Prostate gland (tissue), 2 donors: ENCODE measurements at places on chromosomes 1 and 21.

DNA sequence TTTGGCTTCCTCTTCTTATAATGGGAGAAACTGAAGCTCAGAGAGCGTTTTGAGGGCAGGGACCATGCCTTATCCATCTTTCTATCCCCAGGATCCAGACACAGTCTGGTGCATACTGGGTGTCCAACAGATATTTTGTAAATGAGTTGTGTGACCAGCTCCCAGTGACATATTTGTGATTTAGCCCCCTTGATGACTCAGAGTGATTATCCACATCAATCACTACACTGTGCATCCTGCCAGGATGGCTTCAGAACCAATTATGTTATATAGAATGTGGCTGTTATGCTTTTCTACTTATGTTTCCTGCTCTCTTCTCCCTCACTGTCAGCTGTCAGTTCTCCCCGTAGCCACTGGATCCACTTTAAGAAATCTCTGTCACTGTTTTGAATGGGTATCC, 11.3 kb downstream of the OLFML3 start:
- H3K4me1 ChIP-seq, result no peaks in the 10 kb centered on the region
- H3K27me3 ChIP-seq, result no peaks in the 10 kb centered on the region
- H3K27ac ChIP-seq, result no peak overlapping the region
- no peak for DNase-seq

GRCh38 chr1:223616586-223616985, 48.9 kb downstream of the CAPN8 start:
- H3K36me3 ChIP-seq, result no peaks in the 10 kb centered on the region
- no peak for DNase-seq
- no peaks in the 10 kb centered on the region for H3K4me1 ChIP-seq
- H3K27ac ChIP-seq, result no peak overlapping the region
- no peaks in the 10 kb centered on the region for H3K27me3 ChIP-seq
- no peak overlapping the region for H3K4me3 ChIP-seq

DNA sequence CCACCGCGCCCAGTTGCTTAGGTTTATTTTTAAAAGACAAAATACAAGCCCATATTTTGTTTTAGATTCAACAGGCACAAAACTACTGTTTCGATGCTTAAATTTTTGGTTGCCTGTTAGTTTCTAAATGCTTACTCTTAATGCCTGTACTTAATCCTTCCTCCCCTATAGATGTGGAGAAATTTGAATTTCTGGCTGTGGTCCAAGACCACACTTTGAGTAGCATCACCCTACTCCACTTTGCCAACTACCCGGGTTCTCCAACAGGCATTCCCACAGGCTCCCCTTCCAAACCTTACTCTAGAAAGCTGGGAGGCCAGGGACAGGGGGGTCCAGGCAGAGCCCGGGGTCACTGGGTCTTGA, 20.0 kb downstream of the LACTBL1 start:
- no peak overlapping the region for H3K27ac ChIP-seq
- H3K4me1 ChIP-seq, result no peaks in the 10 kb centered on the region
- H3K4me3 ChIP-seq, result no peak overlapping the region
- DNase-seq, result no peak
- peaks cover 5% of the 10 kb centered on the region for H3K27me3 ChIP-seq
- H3K36me3 ChIP-seq, result no peaks in the 10 kb centered on the region

DNA sequence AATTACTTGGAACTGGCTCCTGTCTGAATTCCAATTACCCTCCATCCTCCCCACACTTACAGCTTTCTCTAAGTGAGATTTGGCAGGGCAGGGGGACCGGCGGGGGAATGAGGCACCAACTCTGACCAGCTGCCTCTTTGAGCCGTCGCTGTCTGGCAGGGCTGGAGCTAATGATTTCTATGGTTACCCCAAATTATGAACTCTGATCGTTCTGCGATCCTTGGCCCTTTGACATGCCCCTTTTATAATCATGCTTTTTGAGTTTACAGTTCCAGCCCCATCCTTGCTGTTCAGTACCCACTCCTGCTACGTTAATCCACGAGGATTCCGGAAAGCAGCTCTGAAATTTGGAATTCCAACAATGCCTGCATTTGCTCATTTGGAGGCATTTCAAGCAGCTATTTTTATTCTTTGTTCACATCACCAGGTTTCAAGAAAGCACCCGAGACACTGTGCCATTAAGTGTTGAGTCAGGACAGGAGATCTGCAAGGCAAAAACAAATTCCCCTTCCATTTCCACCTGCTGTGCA, 54.6 kb upstream of the LBR start:
- H3K27ac ChIP-seq, result no peak overlapping the region
- H3K4me1 ChIP-seq, result no peaks in the 10 kb centered on the region
- H3K27me3 ChIP-seq, result no peaks in the 10 kb centered on the region
- no peaks in the 10 kb centered on the region for H3K36me3 ChIP-seq
- DNase-seq, result no peak

GRCh38 chr1:191697556-191697955, 460.7 kb upstream of the RGS18 start:
- H3K27me3 ChIP-seq, result no peaks in the 10 kb centered on the region
- no peak overlapping the region for H3K4me3 ChIP-seq
- H3K27ac ChIP-seq, result no peak overlapping the region
- no peaks in the 10 kb centered on the region for H3K36me3 ChIP-seq
- DNase-seq, result no peak

DNA sequence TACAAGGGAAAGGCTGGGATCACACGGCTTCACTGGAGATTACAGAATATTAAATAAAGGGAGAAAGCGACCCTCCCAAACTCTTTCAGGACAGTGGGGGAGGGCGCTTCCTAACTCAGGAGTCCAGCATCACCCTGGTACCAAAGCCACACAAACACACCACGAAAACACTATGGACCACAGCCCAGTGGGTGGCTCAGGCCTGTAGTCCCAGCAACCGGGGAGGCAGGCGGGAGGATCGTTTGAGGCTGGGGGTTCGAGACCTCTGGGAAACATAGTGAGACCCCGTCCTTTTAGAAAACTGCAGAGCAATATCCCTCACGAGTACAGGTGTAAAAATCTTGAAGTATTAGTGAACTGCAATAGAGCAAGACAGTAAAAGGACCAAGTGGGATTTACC, 16.0 kb downstream of the TRIM11 start:
- H3K27ac ChIP-seq, result no peak overlapping the region
- no peaks in the 10 kb centered on the region for H3K27me3 ChIP-seq
- no peak overlapping the region for H3K4me3 ChIP-seq
- no peak for DNase-seq
- no peaks in the 10 kb centered on the region for H3K4me1 ChIP-seq
- H3K36me3 ChIP-seq, result no peaks in the 10 kb centered on the region

DNA sequence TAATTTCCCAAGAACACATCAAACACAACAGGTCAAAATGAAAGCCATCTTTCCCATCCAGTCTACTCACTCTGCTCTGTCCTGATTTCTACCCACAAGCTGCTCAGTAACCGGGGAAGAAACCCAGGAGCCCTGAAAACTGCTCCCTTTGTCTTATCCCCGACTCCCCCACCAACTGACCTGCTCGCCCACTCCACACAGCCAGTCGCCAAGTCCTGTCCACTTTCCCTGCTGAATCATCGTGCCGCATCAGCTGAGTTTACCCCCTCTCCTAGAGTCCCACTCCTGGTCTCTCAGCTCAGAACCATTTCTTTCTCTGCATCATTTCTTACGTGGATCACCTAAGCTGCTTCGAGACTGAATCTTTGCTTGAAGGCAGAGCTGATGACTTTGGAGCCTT, 11.2 kb upstream of the RCAN1 start:
- H3K4me3 ChIP-seq, result no peak overlapping the region
- H3K27me3 ChIP-seq, result no peaks in the 10 kb centered on the region
- no peaks in the 10 kb centered on the region for H3K4me1 ChIP-seq
- DNase-seq, result no peak
- H3K36me3 ChIP-seq, result no peaks in the 10 kb centered on the region

GRCh38 chr1:42924851-42925760, 33.6 kb downstream of the SLC2A1 start:
- DNase-seq, result no peak
- H3K27ac ChIP-seq, result peak overlapping the region; percentile 90
- H3K4me1 ChIP-seq, result no peaks in the 10 kb centered on the region
- H3K36me3 ChIP-seq, result peaks cover 13% of the 10 kb centered on the region

DNA sequence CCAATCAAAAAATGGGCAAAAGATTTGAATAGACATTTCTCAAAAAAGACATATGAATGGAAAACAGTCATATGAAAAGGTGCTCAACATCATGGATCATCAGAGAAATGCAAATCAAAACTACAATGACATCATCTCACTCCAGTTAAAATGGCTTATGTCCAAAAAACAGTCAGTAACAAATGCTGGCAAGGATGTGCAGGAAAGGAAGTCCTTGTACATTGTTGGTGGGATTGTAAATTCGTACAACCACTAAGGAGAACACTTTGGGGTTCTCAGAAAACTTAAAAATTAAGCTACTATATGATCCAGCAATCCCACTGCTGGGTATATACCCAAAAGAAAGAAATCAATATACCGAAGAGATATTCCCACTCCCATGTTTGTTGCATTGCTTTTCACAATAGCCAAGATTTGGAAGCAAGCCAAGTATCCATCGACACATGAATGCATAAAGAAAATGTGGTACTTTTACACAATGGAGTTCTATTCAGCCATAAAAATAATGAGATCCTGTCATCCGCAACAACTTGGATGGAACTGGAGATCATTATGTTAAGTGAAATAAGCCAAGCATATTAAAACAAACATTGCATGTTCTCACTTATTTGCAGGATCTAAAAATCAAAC, 17.9 kb downstream of the GBP5 start:
- no peak for DNase-seq
- H3K27ac ChIP-seq, result no peak overlapping the region
- no peaks in the 10 kb centered on the region for H3K27me3 ChIP-seq
- no peak overlapping the region for H3K4me3 ChIP-seq
- no peaks in the 10 kb centered on the region for H3K4me1 ChIP-seq

DNA sequence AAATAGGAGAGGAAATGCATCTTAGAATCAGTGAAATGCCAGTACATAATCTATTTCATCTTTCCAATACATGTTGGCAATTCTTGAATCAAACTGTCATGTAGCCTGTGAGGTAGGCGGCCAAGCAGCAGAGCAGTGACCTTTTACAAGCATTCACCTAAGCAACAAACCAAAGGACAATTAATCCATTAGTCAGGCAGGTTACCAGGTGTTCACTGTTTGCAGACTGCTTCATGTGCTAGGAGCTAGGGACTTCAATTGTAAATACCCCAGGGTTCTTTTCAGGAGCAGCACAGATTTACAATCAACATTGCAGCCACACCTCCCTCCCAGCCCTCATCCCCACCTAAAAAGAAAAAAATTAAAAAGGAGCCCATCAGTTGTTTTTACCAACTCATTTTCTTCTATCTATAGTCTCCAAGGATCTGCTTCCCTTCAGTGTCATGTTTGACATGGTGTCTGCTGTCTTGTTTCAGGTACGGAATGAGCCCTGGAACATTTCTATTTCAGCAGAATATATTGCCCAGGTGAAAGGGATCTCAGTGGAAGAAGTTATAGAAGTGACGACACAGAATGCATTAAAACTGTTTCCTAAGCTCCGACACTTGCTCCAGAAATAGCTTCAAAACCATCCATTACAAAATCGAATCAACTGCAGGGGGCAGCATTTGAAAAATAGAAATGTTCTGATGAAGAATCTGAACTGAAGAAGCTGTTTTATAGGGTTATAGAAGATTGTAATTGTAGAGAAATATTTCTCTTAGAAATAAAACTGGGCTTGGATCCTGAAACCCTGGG, 23.0 kb downstream of the TATDN3 start:
- H3K4me3 ChIP-seq, result no peak overlapping the region
- H3K4me1 ChIP-seq, result no peaks in the 10 kb centered on the region
- no peaks in the 10 kb centered on the region for H3K36me3 ChIP-seq
- DNase-seq, result peak; percentile 13
- no peak overlapping the region for H3K27ac ChIP-seq

DNA sequence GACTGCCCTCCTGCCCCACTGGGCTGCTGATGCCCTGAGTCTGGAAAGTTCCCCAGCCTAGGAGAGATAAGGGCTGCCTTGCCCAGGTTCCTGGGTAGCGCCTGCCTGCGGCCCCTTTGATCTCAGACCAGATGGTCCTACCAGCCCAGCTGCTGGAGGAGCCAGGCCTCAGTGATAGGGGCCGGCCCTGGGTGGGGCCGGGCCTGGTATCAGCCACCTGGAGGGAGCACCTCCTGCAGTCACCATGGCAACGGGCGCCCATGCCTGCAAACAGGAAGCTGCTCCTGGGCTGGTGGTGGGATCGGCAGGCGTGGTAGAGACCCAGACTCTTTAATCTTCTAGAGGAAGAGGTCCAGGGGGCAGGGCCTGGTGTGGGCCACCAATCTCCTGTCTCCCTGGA, 119.7 kb upstream of the WNT4 start:
- H3K27me3 ChIP-seq, result no peaks in the 10 kb centered on the region
- no peak overlapping the region for H3K27ac ChIP-seq
- H3K4me1 ChIP-seq, result peaks cover 17% of the 10 kb centered on the region
- no peak for DNase-seq
- no peaks in the 10 kb centered on the region for H3K36me3 ChIP-seq
- H3K4me3 ChIP-seq, result no peak overlapping the region

- no peak overlapping the region for H3K4me3 ChIP-seq
- H3K27me3 ChIP-seq, result no peaks in the 10 kb centered on the region
- H3K36me3 ChIP-seq, result no peaks in the 10 kb centered on the region
- H3K27ac ChIP-seq, result no peak overlapping the region
- no peaks in the 10 kb centered on the region for H3K4me1 ChIP-seq
- DNase-seq, result no peak
Measured at GRCh38 chr1:3510136-3510955, 55.9 kb downstream of the ARHGEF16 start.

- no peak overlapping the region for H3K4me3 ChIP-seq
- peak; percentile 78 for DNase-seq
- H3K27ac ChIP-seq, result no peak overlapping the region
- no peaks in the 10 kb centered on the region for H3K4me1 ChIP-seq
- H3K27me3 ChIP-seq, result no peaks in the 10 kb centered on the region
- H3K36me3 ChIP-seq, result no peaks in the 10 kb centered on the region
Measured at GRCh38 chr1:203769505-203770343, 4.7 kb downstream of the LAX1 start.

GRCh38 chr1:231037585-231038517, 2.2 kb downstream of the FAM89A start:
- no peaks in the 10 kb centered on the region for H3K4me1 ChIP-seq
- H3K4me3 ChIP-seq, result no peak overlapping the region
- no peak for DNase-seq

- no peak overlapping the region for H3K27ac ChIP-seq
- H3K4me1 ChIP-seq, result no peaks in the 10 kb centered on the region
- no peak overlapping the region for H3K4me3 ChIP-seq
- no peak for DNase-seq
Measured at GRCh38 chr1:195439661-195440060, 1168.6 kb downstream of the KCNT2 start.

DNA sequence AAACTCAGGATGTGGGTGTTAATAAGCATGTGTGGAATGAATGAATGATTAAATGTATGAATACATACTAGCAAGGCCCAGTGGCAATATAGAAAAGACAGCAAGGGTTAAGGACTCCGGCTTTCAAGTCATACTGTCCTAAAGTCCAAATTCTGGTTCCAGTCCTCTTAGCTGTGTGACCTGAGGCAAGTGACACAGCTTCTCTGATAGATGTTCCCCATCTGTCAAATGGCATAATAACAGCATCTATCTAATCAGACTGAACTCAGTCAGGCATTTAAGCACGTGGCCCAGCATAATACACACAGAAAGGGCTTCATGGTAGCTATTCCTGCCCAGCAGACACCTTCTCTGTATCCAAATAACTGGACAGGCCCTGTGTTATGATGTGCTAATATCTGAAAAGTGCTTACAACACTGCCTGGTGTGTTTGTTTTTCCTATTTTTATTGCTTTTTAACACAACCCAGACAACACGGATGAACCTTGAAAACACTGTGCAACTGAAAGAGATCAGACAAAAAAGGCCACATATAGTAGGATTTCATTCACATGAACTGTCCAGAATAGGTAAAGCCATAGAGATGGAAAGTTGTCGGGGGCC, 12.4 kb downstream of the ASAP3 start:
- no peaks in the 10 kb centered on the region for H3K36me3 ChIP-seq
- no peak overlapping the region for H3K4me3 ChIP-seq
- peaks cover 14% of the 10 kb centered on the region for H3K4me1 ChIP-seq
- DNase-seq, result no peak
- H3K27ac ChIP-seq, result peak overlapping the region; percentile 30
- H3K27me3 ChIP-seq, result no peaks in the 10 kb centered on the region
